ENCODE measurements at places on chromosomes 11 and 22.
A peak's percentile ranks its signal among the peaks of the same experiment; 100 is the strongest.

GRCh38 chr11:76689313-76690260 is 19.0 kb upstream of the LRRC32 start:
- no peak for DNase-seq

DNA sequence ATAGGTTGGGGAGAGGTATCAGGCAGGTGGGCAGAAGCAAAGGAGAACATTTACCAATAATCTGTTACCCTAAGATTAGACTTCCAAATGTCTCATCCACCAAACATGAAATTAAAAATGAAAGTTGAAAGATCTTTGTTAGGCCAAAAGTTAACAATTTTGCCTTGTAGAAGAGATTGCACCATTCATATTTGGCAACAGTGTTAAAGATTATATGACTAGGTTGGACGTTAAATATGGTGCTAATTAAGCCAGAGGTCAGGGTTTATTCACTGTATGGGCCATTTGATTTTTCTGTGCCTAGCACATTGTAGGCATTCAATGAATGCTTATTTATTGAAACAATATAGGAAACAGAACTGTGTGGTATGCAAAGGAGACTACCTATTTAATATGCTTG is 126.1 kb upstream of the SLC5A12 start:
- DNase-seq = no peak

- peak; percentile 61 for DNase-seq
Measured at GRCh38 chr22:38733329-38733723, 22.5 kb downstream of the SUN2 start.

DNA sequence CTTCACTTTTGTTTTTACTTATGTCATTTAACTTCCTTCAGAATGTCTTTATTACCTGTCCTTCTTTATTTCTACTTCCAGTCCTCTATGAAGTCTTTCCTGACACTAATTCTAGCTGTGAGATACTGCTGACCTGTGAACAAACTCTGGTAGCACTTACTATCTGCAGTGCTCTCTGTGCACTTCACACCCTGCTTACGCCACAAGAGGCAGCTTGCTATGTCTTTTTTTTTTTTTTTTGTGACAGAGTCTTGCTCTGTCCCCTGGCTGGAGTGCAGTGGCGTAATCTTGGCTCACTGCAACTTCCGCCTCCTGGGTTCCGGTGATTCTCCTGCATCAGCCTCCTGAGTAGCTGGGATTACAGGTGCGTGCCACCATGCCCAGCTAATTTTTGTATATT is 10.7 kb downstream of the STIM1 start:
- DNase-seq = no peak

DNA sequence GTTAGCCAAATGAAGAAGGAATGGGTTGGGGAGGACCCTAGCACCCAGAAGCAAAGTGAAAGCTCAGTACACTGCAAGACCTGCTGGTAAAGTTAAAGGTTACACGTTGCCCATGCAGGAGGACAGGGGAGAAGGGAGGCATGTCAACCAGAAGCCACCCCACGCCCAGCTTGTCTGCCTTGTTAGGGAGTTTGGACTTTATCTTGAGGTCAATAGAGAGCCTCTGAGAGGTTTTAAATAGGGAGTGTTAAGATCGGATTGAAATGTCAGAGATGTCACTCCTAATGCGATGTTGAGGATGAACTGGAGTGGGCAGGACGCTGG is 18.7 kb upstream of the PEX26 start:
- no peak for DNase-seq

DNA sequence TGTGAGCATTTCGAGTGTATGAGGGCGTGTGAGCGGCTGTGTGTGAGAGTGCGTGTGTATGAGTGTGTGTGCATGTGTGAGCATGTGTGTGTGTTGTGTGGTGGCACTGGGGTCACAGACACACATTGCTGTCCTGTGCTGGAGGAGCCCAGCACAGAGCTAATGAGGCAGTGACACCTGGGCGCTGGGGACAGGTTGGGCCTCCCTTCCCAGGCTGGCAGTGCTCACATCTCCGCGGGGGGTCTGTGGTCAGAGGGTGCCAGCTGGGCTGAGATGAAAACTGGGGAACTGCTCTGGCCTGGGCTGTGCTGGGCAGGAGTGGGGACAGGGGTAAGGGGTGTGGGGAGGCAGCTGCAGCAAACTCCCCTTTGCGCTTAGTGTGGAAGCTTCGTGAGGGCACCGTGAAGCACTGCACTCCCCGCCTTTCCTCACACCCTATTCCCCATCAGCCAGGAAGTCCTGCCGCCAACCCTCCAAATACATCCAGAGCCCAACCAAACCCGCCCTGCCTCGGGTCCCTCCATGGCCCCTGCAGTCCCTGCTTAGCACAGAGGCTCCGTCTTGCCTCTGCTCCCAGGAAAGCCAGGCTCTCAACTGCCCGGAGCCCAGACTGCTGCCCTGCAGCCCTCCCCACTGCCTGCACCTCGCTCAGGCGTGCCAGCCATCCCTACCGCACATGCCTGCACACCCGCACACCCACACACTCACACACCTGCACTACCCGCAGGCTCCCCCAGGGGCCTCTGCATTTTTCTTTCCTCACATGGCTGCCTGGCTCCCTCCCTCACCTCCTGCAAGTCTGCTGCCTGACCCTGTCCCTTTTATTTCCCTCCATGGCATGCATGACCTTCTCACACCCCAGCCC is 62.0 kb upstream of the THY1 start:
- peak; percentile 15 for DNase-seq

DNA sequence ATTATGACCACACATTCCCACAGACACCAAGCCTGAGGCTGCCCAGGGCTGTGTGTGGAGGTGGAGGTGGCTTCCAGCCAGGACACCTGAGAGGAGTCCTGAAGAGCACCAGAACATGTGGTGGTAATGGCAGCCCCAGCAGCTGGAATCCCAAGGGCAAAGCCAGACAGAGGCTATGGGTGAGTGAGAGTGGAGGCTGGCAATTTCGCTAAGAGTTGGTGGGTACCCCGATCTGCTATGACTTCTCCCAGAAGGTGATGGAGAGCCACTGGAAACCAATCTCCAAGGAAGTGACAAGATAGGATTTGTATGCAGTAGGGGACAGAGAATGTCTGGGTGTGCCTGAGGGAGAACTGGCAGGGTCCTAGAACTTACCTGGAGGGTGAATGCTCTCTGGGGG is 69.3 kb upstream of the CLTCL1 start:
- DNase-seq = no peak

DNA sequence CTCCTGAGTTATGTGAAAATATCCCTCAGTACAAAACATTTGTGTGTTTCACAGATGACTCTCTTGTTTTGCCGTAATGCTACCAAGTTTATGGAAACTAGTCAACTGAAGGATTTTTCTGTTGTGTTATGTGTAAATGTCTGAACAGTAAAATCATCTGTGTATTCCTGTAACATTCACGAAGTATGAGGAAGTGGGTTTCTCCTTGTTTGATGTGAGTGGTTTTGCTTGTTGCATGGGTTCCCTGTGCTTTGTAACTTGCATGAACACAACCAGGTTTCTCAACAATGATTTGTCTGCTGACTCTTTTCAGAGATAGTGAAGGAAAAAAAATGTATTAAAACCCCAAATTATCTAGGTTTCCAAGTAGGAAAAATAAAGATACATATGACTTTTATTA is 138.1 kb downstream of the PGR start:
- DNase-seq = no peak

- DNase-seq = no peak
Measured at GRCh38 chr11:68750195-68751003, 921 bp downstream of the TESMIN start.

DNA sequence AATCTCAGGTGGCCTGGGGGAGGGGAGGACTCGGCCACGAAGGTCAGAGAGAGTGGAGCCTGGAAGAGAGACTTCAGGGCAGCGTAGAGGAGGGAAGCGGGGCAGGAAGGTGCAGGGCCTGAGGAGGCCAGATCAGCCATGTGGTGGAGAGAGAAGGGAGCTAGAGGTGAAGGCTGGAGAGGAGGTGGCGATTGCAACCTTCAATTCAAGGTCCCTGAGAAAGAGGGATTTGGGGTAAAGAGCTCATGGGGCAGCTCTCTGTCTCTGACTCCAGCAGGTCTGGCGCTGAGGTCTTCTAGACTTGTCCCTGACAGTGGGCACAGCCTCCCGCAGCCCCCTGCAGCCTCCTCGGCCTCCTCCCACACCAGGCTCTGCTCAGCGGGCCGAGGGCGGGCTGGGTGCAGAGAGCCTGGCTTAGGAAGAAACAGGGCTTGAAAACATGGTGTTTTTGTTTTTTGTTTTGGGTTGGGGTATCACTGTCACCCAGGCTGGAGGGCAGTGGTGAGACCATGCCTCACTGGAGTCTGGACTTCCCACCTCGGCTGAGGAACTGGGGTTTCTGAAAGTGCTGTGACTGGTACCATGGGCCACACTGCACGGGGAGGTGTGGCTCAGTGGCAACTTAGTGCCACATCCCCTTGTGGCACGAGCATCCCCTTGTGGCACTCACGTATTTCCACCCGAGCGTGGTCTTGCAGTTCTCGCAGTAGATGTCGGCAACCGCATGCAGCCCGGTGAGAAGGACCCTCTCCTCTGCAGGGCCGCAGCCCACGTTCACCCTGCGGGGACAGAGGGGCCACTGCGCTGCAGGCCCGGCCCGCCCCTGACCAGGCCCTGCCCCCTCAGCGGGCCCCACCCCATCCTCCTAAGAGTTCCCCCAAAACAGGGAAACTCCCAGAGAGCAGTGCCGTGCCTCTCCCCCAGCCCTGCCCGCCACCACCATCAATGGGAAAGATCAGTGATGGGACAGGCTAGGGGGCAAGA is 32.6 kb downstream of the YPEL1 start:
- no peak for DNase-seq

GRCh38 chr11:85481862-85482261 is 145.3 kb downstream of the DLG2 start:
- DNase-seq = no peak

DNA sequence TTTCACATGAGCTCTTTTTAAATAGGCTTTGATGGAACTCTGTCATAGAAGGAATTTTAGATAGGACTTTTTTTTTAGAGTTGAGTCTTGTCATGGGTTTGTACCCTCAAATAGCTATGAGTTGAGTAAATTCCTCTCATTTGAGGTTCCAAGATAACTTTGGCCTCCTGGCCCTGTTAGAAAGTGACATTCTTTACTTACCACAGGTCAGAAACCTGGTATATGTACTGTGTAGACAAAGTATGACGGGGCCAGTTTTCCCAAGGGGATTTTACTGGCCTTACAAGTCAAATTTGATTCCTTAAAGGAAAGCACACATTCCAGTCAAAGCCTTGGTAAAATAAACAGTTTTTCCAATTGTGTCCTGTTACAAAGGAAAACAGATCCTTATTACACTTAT is 729.3 kb upstream of the LUZP2 start:
- no peak for DNase-seq

- no peak for DNase-seq
Measured at GRCh38 chr22:34879001-34879400, 187.0 kb upstream of the ISX start.

DNA sequence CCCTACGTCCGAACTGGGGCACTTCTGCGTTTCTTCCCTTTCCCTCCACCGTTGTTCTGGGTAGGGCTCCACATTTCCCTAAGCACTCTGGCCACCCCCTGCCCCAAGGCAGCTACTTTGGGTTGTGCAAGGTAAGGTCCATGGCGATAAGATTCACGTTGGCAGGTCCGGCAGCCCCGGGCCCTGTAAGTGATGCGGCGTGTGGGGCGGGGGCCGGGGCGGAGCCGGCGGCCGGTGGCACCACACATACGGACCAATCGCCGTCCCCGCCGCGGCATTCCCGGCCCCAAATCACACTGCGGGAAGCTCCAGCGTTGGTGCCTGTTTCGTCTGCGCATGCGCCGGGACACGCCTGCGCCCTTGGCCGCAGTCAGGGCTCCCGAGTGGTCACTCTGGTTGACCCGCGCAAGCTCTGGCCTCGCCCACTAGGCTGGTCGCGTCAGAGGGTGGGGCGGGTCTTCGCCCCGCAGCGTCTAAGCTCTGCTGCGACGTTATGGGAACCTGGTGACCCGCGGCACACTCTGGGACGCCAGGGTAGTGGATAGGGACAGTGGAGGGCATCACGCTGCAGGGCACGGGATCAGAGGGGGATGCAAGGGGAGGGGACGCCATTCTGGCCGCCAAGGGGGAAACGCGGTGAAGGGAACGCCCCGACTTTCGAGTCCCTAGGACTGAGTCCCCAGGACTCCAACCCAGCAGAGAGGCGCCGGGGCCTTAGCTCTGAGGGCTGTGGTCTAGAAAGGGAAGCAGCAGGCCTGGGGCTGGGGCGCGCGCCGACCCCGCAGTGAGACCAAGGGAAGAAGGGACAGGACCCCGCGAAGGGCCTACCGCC is 1.6 kb downstream of the FADS1 start:
- peak; percentile 67 for DNase-seq

GRCh38 chr11:117478126-117478860 is 150.6 kb downstream of the CEP164 start:
- no peak for DNase-seq

DNA sequence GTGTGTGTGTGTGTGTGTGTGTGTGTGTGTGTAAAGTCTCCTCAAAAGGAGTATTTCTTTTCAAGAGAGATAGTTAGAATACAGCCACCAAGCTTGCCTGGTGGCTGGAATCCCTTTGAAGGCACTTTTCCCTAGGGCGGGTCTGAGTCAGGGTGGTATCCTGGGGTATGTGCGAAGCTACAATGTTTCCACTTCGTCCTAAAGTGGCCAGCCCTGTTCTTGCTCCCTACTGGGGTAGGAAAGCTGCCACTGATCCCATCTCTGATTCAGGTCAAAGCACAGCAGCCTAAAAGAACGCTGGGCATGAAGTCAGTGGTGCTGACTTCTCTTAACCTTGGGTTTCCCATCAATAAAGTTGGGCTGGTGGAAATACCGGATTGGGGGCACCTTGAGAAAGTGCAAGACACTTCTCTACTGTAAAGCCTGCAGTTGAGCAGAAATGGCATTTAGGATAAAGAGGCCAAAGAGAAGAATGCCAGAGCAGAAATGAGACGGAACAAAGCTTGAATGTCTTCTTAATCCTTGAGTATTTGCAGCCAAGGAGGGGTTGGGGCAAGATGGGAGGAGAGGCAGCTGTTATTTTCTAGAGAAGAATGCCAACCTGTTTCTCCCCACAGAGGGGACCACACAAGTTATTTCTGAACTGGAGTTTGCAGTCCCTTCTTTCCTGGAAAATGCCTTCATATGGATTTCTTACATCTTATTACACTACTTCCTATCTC is 35.3 kb downstream of the ZNRF3 start:
- no peak for DNase-seq

- no peak for DNase-seq
Measured at GRCh38 chr11:3003396-3004231, 11.5 kb upstream of the NAP1L4 start.

- DNase-seq = no peak
Measured at GRCh38 chr11:93907901-93908300, 57.5 kb upstream of the VSTM5 start.

- DNase-seq = no peak
Measured at GRCh38 chr11:3738241-3738640, 59.1 kb downstream of the NUP98 start.

GRCh38 chr22:27685515-27685914 is 116.0 kb downstream of the MN1 start:
- no peak for DNase-seq

- no peak for DNase-seq
Measured at GRCh38 chr11:122721964-122722266, 66.4 kb downstream of the UBASH3B start.

Measured in activated CD4-positive, alpha-beta T cell treated with anti-CD3 and anti-CD28 coated beads, Interleukin-2, amount 50 U/mL, for 48 hours (primary cell).